ENCODE measurements at places on chromosomes 12 and 14.

- no peak for DNase-seq
Observed at GRCh38 chr12:115749071-115749841, 528.2 kb downstream of the MED13L start.

GRCh38 chr12:24411948-24412347 lies 462.5 kb upstream of the SOX5 start:
- no peak for DNase-seq

DNA sequence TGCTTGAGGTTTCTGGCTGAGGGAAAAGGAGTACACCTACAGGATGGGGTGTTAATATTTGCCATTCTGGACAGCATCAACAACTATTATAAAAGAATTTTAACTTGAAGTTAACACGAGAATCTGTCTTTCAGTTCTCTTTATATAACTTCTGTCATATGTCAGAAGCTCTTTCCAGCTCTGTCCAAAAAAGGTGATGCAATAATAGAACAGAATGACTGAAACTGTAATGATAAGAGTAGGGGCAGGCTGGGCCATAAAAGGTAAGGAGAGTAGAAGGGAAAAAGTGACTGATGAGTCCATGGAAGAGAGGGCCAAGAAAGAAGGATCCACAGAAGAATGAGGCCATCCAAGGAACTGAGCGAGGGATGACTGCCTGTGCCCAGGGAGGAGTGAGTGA lies 966.7 kb upstream of the FBXO33 start:
- no peak for DNase-seq

GRCh38 chr12:32896432-32897280 lies at the start of gene PKP2:
Gene PKP2, minus strand, starts transcription at chr12:32896777. Its CDS starts 46 bp downstream, at chr12:32896731.
- peak; percentile 39 for DNase-seq

DNA sequence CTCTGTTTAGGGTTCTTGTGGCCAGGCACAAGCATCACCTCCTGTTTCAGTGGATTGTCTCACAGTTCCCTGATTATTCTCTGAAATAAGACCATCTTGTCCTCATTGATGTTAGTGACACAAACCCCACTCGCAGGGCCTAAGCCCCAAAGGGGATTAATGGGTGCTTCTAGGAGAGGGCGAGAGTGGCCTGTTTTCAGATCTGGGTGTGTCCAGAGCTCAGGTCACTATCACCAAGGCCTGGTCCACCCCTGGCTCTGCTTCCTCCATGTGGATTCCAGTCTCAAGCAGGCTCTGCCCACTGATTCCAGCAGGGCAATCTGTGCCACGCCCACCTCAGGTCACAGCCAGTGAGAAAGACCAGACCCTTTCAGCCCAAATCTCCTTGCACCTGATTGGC lies 361.9 kb downstream of the ADGRD1 start:
- DNase-seq, result no peak

- DNase-seq, result no peak
Observed at GRCh38 chr12:80596509-80596908, 110.9 kb upstream of the MYF6 start.

DNA sequence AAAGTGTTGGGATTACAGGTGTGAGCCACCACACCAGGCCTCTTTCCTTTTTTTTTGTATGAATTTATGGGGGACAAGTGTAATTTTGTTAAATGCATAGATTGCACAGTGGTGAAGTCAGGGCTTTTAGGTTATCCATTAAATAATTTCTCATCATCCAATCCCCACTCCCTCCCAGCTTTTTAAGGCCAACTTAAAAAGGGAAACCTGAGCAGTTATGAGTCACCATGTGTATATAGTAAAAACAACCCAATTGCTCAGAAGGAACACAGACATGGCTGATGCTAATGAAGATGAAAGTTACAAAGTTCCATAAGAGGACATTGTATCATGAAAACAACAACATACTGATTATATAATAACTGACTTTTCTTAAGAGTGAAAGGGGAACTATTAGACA lies 25.6 kb upstream of the ARID2 start:
- DNase-seq, result no peak

DNA sequence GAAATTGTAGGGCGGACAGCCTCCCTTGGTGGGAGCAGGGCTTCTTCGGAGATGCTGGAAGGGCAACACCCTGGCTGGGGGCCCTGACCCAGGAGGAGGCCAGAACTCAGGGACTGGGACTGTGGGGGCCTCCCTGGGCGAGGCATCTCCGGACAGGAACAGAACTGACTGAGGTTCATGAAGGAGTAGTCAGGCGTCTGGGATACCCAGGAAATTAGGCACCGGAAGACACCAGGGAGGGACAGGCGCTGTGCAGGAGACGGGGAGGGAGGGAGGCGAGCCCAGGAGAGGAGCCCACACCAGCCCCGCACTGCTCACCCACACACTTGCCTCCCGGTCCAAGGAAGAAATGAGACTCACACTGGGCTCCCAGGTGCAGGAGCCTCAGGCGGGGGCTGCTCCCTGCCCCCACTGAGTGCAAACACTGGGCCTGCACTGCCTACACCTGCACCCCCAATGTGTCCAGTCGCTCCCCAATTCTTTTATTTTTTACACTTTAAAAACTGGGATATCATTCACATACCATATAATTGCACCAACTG lies 262.6 kb upstream of the SFSWAP start:
- no peak for DNase-seq

- DNase-seq, result no peak
Observed at GRCh38 chr12:3646561-3647241, 106.2 kb downstream of the CRACR2A start.

GRCh38 chr14:81516986-81517797 lies 16.5 kb downstream of the SEL1L start:
- DNase-seq, result no peak

DNA sequence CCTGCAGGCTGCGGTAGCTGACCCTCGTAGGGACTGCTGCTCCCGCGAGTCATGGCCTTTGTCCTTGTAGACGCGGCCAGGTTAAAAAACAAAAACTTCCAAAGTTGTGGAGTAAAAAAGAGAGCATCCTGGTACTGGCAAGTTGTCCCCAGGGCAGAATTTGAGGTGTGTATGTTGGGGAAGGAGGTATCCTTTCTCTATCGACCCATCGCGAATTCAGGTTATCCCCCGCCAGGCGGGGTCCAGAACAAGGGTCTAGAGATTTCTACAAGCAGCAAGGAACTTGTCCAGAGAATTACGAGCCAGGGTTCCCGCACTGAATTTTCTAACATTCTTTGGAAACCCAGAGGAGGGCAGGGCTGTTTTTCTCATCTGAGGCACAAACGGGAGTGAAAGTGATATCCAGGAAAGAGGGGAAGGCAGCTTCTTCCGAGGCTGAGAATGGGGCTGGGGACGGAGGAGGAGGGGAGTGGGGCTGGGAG lies 16.3 kb downstream of the TBX3 start:
- no peak for DNase-seq

GRCh38 chr14:84809158-84809557 lies 720.8 kb upstream of the FLRT2 start:
- DNase-seq, result no peak

DNA sequence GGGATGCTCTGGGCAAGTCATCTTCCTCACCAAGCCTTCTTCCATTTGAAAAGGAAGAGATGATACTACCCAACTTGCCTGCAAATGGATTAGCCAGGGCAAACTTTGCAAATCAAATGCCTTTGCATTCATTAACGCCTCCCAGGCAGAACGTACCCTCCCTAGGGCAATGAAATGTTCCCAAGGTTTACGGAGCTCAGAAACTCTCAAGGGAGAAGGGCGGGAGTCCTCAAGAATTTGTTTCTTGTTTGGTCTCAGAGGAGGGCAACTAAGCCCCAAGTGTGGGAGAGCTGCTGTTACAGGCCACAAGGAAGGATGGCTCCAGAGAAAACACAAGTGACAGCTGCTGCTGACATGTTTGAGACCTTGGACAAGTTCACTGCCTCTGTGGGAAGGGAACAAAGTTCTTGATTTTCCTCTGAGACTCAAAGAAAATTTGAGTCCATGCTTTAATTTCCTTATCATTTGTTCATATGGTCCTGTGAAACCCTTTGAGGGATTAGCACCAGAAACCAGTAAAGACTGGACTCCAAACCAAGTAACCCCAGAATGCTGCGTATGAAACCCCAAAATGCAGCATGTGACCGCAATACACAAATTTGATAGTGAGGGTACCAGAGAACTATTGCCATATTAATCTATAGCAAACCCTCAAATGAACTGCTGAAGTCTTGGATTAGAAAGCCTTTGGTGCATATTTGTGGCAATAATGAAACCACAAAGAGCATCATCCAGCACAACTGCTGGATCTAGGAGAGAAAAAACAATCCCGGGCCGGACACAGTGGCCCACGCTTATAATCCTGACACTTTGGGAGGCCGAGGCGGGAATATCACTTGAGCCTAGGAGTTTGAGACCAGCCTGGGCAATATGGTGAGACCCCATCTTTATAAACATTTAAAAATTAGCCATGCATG lies 22.9 kb downstream of the SPTB start:
- no peak for DNase-seq

DNA sequence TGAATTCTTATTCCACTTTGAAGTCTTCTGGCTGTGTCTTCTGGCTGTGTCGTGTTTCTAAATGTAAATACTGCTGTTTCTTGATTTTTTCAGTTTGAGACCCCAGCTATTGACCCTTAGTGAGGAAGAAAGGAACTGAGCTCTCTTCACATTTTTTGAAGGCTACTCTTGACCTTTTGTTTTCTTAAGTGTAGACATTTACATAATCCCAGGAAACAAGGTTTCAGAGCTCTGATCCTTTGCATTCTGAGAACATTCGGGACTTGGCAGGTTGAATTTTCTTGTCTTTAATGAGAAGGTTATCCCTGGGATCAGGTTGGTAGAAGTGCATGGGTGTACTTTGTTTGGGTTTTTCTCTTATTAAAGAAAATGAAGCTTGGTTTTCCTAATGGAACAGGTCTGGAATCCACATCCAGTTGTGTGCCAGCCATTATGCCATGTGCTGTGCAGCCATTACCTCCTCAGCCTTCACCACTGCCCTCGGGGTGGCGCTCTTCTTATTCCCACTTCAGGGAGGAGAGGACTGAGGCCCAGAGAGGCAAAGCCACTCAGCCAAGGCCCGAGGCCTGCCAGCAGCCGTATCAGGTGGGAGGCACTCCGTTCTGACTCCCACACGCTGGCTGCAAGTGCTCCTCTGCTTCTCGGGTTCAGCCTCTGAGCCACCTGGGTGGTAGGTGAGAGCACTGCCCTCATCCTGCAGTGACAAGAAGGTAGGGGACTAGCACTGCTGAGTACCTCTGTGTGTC lies 120.9 kb downstream of the BEGAIN start:
- DNase-seq, result no peak

- DNase-seq, result no peak
Observed at GRCh38 chr12:57280211-57281062, 29.4 kb upstream of the STAC3 start.

DNA sequence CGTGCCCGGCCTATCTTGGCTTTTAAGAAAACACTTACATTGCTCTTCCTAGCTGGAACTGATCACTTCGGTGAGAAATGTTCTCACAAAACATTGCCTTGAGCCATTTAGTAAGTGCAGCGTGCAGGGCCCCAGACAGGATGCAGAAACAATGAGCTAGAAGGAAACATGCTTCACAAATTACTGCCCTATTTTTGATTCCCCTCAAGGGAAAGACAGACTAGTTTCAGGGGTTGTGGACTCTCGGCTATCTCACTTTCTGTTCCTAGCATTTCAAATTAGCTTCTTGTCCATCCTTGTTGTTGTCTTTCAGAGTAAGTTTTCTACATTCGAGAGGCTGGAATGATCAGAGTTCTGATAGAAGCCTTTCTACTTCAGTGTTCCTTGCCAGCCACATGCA lies 21.6 kb downstream of the TGFB3 start:
- DNase-seq, result no peak

GRCh38 chr12:87943762-87944161 lies 85.4 kb downstream of the C12orf50 start:
- no peak for DNase-seq

DNA sequence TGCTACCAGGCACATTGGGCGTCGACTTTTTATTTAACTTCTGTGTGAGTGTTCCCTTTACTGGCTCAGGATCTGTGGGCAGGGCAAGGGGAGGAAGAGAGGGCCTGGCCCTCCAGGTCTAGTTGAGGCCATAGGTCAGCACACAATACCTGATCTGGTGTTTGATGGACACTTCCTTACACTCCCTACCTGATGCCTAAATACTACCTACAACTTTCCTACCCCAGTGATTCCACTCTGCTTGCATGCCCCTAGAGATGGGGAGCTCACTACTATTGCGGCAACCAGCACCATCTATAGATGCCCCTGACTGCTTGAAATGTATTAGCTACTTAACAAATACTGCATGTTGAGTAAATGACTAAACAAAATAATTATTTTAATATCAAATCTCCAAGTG lies 20.8 kb upstream of the BEGAIN start:
- DNase-seq, result no peak

GRCh38 chr12:6979021-6979420 lies 8.3 kb downstream of the EMG1 start:
- DNase-seq, result no peak

DNA sequence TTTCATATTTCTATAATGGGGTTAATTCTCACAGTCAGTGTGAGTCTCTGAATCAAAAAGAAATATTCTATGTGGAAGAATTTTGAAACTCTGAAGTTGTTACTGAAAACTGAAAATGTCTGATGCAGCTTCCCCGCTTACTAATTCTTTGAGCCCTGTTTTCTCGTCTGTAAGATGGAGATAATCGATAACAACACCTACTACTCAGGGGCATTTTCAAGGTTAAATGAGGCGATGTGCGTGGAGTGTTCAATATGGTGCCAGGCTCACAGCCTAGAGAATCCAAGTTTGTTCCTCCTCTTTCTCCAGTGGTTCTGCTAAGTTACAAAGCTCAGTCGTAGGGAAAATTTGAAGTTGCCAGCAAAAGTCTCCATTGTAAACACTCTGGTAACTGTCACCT lies 391.4 kb downstream of the FUT8 start:
- no peak for DNase-seq

DNA sequence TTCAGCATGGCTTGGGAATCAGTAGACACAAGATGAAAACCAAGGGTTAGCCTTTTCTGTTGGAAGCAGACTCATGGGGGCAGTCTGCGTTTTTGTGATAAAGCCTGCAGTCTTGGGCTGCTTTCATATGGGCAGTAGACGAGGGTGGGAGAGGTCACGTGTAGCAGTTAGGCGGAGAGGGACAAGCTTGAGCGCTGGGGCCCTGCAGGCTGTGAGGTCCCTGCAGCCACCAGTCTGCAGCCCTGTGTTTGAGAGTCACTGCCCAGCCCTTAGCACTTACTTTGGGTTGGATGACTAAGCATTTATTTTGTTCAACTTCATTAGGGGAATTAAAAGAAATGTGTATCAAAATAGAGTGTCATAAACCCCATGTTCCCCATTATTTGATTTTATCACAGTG lies 37.2 kb downstream of the EP400 start:
- DNase-seq, result no peak

DNA sequence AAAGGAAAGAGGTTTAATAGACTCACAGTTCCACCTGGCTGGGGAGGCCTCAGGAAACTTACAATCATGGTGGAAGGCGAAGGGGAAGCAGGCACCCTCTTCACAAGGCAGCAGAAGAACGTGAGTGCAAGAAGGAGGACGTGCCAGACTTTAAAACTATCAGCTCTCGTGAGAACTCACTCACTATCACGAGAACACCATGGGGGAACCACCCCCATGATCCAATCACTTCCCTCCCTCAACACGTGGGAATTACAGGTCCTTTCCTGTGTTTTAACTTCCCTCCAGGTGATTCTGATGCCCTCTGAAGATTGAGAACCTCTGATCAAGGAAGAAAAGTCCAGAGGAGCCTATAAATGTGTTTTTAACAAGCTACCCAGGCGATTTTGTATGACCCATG lies 358.7 kb downstream of the MED13L start:
- DNase-seq, result no peak

- DNase-seq, result peak; percentile 70
Observed at GRCh38 chr12:108802101-108802961, 55.1 kb downstream of the SSH1 start.

Data from DMS79 treated with DMSO at 0.1 percent for 48 hours (cell line).